ENCODE measurements at places on chromosomes 7 and 10.

DNA sequence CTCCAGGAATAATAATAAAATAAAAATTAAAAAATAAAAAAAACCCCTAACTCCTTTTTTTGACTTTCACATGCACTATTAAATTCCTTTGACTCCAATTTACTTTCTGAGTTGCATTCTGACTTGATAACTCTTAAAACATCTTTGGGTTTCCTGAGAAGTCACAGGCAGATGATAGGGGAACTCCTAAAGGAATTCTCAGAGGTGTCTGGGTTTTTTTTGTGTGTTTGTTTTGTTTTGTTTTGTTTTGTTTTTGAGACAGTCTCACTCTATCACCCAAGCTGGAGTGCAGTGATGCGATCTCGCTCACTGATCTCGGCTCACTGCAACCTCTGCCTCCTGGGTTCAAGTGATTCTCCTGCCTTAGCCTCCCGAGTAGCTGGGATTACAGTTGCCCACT is 52.7 kb upstream of the APBB1IP start:
- no peak for DNase-seq

DNA sequence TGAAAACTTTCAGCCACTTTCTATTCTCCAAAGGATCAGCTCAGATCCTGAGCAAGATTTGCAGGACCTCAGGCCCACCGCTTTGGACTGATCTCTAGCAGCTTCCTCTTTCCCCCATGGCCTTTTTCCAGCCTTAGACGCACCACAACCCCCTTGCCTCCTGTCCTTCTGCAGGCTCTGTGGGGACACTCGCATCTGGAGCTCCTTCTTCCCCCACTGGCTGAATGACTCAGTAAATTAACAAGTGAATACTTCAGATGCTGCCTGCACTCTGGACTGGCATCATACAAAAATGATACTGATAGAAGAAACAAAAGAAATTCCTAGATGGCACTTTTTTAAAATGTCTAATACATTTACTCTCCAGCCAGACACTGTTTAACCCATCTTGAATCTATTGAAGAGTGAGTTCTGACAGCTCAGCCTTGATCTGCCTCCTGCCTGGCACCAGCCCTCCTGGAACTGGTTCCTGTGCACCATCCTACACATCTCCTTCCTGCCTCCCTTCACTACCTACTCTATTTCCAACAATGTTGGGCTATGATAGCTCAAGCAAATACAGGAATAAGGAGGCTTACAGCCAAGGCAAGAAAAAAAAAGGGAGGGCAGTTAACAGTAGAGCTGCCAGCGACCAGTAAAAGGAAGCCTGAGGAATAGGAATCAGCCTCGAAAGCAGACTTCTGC is 3.3 kb downstream of the FRMPD2 start:
- DNase-seq = peak; percentile 27

- DNase-seq = no peak
Observed at GRCh38 chr7:40165216-40165615, 30.4 kb downstream of the SUGCT start.

GRCh38 chr10:81215498-81215897 is 659.5 kb upstream of the NRG3 start:
- no peak for DNase-seq

DNA sequence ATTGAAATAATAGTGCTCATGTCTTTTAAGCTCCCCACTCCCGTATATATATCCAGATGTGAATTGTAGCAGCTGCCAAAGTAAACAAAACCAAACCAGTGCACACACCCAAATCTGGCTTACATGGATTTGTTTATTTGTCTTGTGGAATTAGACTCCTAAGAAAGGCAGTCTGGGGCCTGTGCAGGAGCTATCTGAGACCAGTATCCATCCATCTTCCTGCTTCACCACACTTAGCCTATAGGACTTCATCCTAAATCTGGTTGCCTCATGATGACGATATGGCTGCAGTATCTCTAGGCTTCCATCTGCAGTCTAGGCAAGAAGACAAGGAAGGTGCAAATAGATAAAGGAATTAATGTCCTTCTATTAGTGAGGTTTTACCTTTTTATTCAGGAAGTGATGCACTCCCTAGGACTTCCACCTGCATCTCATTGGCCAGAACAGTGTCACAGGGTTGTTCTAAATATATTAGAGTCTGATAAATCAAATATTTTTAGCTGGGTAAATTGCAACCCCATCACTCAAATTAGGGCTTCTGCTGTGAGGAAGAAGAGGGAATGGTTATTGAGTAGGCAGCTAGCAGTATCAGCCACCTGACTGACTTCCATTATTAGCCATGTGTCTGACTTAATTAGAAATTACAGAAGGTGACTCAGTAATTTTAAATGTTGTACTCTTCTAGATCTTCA is 6.0 kb downstream of the WIPF3 start:
- no peak for DNase-seq

- DNase-seq = peak; percentile 57
Observed at GRCh38 chr7:12130609-12131008, 80.5 kb upstream of the TMEM106B start.

DNA sequence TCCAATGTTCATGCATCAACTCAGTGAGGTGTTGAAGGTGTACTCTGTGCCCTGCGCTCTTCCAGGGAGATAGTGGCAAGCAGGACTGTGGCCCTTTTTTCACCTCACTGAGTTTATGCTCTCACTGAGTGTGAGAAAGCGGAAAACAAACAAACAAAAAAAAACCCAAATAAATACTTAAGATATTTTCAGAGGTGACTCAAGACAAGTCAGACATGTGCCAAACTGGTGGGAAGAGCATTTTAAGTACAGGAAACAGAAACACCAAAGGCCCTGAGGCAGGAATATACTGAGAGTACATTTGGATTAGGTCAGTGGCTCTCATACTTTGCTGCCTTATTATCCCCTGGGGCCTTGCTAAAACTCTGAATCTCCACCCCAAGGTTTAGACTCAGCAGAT is 111.9 kb upstream of the IGFBP3 start:
- DNase-seq = no peak

GRCh38 chr10:11483201-11484148 is 128.0 kb downstream of the USP6NL start:
- DNase-seq = peak; percentile 47

DNA sequence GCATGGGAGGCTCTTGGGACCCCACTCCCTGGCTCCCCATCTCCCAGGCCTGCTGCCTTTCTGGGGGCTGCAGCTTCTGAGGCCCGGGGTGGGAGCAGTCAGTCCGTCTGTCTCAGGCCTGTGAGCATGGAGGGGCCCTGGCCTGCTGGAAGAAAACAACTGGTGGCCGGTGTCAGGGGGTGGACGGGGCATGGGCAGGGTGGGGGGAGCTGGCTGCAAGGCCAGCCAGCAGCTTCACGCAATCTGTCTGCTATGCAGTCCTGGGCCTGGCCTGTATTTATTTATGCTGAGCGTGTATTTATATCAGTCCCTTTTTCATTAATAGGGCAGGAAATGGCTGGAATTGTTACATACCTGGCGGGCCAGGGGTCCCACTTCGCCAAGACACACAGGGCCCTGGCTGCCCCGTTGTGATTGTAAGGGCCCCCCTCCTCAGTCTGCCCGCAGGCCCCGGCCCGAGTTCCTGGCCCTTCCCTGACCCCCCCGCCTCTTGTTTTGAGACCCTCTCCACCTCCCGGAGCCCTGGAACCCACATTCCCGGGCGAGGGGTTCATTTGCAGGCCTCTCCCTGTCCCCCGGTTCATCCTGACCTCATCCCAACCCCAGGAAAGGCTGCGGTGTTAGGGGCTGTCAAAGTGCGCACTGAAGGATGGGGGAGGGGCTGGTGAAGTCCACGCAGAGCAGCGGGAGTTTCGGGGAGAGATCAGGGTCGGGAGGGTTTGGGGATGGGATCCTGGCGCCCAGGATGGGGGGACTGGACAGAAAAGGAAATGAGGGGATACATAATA is 8.2 kb downstream of the TMEM270 start:
- DNase-seq = no peak

- no peak for DNase-seq
Observed at GRCh38 chr10:131238669-131239280, 72.7 kb downstream of the TCERG1L start.

GRCh38 chr7:16921151-16921550 is 39.4 kb upstream of the AGR3 start:
- DNase-seq = no peak

DNA sequence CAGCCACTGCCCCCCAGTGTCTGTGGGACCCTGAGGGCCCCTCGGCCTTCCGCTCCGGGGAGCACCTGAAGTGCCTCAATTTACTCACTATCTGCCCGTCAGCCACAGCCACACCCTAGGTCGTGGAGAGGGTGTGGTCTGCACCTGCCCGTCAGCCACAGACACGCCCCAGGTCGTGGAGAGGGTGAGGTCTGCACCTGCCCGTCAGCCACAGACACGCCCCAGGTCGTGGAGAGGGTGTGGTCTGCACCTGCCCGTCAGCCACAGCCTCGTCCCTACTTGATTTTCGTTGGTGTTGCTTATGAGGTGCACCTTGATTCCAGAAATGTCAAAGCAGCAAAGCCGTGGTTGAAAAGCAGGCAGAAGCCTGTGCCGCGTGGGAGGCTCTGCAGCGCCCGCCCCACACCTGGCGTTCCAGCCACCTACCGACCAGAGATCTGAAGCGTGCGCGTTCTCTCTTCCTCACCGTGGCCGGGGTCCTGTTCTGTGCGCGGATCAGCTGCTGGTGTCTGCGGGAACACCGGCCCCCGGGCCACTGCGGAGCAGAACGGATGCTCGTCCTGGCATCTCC is 101.6 kb downstream of the DYNC2I1 start:
- DNase-seq = peak; percentile 7

GRCh38 chr10:122362621-122363020 is 11.9 kb upstream of the PLEKHA1 start:
- DNase-seq = no peak

GRCh38 chr10:31574577-31574976 is 255.6 kb downstream of the ZEB1 start:
- no peak for DNase-seq

DNA sequence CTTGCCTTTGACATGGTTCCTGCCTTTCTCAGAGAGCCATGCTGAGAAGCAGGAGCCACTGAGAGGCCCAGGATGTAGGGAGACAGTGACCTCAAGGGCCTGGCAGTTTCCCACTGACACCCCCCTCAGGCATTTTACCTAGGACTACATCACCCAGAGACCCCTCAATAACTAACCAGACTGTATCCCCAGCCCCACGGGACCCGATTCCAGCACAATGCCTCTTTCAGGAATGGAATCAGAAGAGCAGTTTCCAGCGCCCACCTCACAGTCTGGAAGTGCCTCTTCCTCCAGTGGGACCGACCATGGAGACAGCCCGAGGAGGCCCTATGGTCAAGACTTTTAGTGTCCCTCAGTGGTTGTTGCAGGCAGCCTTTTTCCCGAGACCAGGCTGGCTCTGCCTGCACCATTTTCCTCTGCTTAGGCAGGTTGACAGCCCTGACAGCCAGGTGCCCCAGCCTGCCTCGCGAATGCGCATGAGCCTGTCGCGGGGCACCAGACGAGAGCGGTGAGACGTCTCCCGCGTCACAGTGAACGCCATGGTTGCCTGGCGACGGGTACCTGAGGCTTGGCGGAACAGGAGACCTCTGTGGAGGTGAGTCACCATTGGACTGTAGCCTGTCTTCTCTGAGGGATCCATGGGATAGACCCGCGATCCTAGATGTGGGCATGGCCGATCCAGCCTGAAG is 28.4 kb upstream of the ZNF273 start:
- DNase-seq = no peak

GRCh38 chr7:156907656-156908055 is 14.7 kb upstream of the LMBR1 start:
- peak; percentile 24 for DNase-seq

GRCh38 chr7:91083855-91084644 is 180.2 kb upstream of the FZD1 start:
- DNase-seq = peak; percentile 13

GRCh38 chr7:70268179-70268578 is 669.9 kb downstream of the AUTS2 start:
- DNase-seq = no peak

DNA sequence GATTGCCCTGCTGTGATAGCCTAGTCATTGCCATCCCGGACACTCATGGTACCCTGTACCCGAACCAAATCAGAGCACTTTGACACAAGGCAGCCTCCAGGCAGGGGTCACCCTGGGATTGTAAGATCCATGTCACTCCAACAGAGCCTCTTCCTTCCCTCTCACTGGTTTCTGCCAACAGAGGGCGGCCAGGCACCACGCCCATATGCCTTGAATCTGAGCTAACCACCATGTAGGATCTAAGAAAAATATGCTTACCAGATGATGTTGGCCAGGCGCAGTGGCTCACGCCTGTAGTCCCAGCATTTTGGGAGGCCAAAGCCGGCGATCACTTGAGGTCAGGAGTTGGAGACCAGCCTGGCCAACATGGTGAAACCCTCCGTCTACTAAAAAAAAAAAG is 389.2 kb upstream of the KLF6 start:
- no peak for DNase-seq

- DNase-seq = peak; percentile 38
Observed at GRCh38 chr10:114492351-114493037, 88.2 kb upstream of the AFAP1L2 start.

DNA sequence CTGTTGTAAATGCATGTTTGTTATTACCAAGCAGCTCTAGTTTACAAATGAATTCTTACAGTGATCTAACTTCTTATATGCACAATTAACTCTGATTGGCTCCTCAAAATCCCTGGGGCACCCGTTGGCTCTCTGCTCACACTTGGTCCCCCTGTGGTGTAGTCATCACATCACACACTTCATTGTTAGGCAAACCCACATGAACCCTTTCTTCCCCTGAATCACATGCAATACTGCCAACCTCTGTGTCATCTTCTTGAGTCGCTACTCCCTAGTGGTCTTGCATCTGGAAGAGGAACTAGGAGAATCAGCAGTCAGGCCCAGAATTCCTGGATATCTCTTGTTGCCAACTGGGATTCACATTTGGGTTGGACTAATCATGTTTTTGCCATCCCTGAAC is 73.1 kb downstream of the CD36 start:
- DNase-seq = no peak

DNA sequence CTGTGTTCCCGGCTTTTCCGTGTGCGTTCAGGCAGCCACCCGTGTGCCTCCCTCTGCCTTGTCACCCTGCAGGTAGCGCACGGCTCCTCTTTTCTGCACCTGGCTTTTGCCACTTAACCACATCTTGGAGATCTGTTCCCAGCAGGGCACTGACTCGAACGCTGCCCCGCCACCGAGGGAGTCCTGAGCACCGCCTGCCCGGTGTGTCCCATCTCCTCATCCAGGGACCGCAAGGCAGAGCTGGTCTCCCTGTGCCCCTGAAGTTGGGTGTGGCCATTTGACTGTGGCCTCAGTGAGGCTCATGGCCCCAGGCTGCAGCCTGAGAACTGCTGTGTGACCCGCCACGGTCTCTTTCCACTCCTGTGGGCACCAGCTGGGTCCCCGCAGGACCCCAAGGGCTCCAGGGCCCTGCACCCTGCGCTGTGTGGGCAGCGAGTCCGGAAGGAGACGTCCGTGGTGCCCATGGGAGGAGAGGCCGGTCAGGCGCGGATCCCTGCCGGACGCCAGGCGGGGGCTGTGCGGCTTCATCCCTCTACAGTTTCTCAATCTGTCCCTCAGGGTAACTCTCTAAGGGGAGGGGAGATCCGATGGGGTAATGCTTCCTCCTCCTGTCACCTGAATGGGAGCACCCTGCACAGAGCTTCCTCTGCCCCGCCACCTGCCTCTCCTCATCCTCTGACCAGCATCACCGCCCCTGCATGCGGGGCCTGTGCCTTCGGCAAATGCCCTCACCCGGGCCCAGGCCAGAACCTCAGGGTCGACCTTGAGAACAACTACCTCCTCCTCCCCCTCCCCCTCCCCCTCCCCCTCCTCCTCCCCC is 1.8 kb upstream of the INTS1 start:
- peak; percentile 59 for DNase-seq

- no peak for DNase-seq
Observed at GRCh38 chr7:26937939-26938623, 73.7 kb upstream of the SKAP2 start.

- DNase-seq = peak; percentile 93
Observed at GRCh38 chr10:15802375-15802949, 57.8 kb downstream of the MINDY3 start.

All from hematopoietic multipotent progenitor cell treated with erythropoietin and hydrocortisone succinate and interleukin-3 and kit ligand, for 4 days (in vitro differentiated cells).